Activated CD4-positive, alpha-beta memory T cell treated with anti-CD3 and anti-CD28 coated beads for 36 hours (primary cell): ENCODE measurements at places on chromosomes 6 and 20.

GRCh38 chr6:80129485-80129884, 23.0 kb downstream of the BCKDHB start:
- no peak for DNase-seq

DNA sequence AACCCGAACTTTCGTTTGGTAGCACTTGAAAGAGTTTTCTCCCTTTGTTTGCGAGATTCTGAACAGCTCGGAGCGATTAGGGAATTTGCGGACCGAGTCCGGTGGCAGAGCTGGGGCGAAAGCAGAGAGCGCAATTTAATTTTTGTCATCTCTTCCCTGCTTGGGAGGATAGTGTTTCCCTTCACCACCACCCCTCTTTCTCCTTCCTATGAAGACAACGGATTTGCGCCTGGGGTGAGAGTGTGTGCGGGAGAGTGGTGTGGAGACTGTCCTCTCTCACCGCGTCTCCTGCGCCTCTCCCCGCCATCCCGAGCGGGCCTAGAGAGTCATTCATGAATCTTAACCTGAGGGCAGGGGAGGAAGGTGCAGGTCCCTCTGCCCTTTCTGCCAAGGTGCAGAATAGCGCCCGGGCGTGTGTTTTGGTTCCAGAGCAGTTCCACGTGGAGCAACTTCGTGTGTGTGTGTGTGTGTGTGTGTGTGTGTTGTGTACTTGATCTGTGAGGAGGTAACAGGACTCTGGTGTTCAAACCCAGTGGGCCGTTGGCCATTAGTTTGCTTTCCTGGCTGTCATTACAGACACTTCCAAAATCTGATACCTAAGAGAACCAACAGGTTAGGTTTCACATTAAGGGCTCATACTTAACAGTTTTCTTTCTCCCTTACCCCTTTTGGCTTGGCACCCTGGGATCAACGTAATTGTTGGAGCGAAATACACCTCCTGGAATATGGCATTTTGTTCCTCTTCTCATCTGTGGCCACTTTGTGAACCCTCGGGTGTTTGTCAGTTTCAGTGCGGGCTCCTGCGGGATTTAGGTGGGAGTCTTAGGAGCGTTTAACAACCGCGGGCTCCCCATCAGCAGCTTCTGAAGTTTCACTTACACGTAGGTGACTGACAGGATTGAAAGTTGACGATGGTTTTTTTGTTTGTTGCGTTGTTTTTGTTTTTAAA, 1.8 kb downstream of the EYA4 start:
- DNase-seq, result no peak

DNA sequence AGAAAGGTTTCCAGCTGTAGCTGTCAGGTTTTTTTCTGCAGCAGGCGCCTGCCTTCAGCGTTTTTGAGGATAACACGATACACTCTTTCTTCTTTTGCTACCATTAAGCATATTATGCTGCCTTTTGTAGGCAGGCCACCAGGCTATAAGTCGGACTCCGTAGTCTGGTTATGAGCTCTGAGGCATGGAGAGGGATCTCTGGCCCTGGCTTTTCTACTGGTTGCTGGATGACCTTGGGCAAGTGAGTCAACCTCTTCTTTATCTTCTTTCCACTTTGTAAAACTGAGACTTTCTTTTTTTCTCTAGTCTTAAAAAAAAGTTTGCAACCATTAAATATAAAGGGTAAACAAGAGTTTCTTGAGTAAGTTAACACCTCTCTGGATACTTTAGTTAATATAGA, 120.2 kb downstream of the BCKDHB start:
- DNase-seq, result no peak

- DNase-seq, result no peak
Measured at GRCh38 chr6:168027521-168027920, 30.1 kb downstream of the KIF25 start.

DNA sequence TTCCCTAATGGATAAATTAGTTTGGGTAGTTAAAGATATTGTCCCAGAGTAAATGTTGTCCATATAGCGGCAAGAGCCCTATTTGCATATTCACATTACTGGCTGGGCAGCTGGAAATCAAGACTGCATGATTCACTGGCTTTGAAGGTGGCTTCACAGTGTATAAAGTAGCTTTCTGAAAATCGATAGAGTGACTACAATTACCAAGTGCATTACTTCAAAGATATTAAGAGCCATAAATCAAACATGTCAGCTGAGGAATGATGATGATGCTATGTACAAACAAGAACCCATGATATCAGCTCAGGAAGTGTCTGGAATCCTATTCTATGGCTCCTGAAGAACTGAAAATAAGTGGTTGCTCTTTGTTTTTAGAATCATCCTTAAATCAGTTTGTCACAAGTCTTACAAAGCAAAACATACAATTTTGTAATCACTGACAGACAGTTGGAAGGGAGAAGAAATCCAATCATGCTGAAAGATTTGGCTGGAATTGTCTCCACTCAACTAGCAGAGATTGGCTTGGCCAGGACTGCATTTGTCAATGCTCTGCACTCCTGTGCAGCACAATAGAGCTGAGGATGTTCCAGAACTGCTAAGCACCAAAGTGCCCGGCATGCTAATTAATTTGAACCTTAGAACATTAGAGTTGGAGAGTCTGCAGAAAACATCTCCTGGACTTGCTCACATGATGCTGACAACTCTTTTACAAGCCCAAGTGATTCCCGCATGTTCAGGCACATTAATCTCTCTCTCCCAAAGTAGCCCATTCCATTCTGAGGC, 77.9 kb upstream of the B3GAT2 start:
- no peak for DNase-seq

GRCh38 chr6:163554032-163554431, 139.5 kb downstream of the QKI start:
- no peak for DNase-seq

GRCh38 chr20:7980332-7981046, 39.1 kb downstream of the TMX4 start:
- peak; percentile 44 for DNase-seq

- DNase-seq, result no peak
Measured at GRCh38 chr6:135651964-135652755, 154.6 kb upstream of the AHI1 start.

GRCh38 chr6:81998432-81998831, 246.0 kb upstream of the TENT5A start:
- DNase-seq, result no peak

- DNase-seq, result no peak
Measured at GRCh38 chr6:152001408-152001807, 193.9 kb downstream of the ESR1 start.

- DNase-seq, result no peak
Measured at GRCh38 chr6:125392682-125393081, 90.9 kb upstream of the HDDC2 start.

- no peak for DNase-seq
Measured at GRCh38 chr6:121549736-121550135, 114.3 kb downstream of the GJA1 start.

GRCh38 chr6:52389626-52390360, 27.8 kb downstream of the PAQR8 start:
- DNase-seq, result peak; percentile 74

GRCh38 chr20:45872626-45873025, 8.4 kb upstream of the ZSWIM1 start:
- no peak for DNase-seq

- DNase-seq, result no peak
Measured at GRCh38 chr6:86516087-86516486, 421.2 kb upstream of the HTR1E start.

GRCh38 chr6:4853782-4854511, 77.7 kb downstream of the CDYL start:
- peak; percentile 41 for DNase-seq

DNA sequence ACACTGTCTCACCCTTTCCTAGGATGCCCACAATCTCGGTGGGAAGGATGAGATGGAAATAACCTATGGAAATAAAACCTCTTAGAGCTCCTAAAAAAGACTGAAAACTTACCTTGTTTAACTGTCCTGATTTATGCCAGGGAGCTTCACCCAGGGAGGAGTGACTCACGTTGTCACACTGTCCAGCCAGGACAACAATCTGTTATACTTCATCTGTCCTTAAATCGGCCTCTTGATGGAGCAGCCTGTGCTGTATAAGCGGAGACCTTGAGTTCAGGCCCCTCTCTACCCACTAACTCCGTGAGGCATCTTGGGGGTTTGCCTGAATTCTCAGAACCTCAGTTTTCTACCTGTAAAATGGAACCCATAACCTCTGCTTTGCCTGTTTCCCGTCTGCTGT, 9.2 kb upstream of the KIAA1755 start:
- DNase-seq, result no peak

DNA sequence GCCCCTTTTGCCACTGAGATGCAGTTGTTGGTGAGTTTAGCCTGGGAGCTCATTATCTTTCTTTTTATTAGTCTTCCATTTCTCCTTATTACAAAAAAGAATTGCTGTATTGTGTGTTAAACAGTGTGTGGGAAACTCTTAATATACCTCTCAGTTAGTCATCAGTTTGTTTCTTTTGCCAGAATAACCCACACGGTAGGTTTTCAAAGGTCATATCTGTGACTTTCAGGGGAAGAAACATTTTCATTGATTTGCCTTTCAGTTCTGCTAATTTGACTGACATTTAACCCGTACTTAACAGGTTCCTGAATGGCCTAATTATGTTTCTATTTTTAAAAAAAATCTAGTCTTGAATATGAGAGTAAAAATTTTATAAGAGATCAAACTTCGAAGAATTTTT, 145.3 kb downstream of the KHDC1L start:
- no peak for DNase-seq

- DNase-seq, result no peak
Measured at GRCh38 chr6:14366872-14367271, 249.3 kb downstream of the CD83 start.

DNA sequence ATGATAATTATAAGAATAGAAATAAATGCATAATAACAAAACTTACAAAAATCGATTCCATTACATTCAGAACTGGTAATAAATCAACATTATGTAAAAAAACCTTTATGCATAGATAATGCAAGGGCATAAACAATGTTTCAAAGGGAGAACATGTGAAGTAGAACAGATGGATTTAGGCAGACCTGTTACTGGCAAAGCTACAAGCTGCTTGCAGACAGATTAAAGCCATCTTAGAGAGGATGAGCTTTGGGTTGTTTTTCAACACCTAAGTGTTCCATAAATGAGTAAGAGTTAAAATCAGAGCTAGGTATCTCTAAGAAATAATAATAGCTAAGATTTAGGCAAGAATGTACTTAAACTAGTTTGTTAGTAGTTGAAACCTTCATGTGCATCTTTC, 37.2 kb downstream of the SNAP25 start:
- DNase-seq, result no peak
